ENCODE measurements at places on chromosomes 2 and 18.

- DNase-seq = no peak
Observed at GRCh38 chr18:79553154-79553553, 126.4 kb upstream of the CTDP1 start.

DNA sequence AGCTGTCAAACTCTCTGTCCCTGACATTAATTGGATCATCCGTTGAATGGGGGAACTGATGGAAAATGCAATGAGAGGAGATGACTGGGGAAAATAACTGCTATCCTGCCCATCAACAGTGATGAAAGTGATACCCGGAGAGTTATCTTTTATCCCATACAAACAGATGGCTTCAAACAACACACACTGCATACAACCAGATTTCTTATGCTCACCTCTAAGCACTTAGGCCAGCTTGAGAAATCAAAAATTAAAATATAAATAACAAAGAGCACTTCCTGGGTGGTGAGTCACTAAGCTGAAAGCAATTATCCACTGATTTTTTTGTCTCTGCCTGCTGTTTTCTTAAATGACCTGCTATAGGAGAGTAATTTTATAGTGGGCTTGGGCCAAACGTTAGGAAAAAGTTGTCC, 237.6 kb upstream of the RGPD4 start:
- no peak for DNase-seq

DNA sequence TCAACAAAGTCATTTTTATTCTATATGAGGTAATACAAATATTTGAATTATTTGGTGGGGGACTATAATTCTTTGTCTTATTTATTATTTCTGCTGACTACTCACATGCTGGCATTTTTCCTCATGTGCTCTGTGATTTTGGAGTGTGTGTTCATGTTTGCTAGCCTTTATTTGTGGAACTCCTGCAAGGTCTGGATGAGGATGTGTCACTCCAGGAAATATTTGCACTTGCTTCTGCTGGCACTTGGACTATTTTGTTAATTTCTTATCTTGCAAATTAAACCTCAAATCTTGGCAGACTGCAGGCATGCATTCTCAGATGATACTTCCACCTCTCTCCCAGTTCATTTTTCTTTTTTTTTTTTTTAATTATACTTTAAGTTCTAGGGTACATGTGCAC, 34.1 kb downstream of the POLI start:
- DNase-seq = no peak

GRCh38 chr2:141331127-141331526, 799.7 kb downstream of the LRP1B start:
- DNase-seq = no peak

DNA sequence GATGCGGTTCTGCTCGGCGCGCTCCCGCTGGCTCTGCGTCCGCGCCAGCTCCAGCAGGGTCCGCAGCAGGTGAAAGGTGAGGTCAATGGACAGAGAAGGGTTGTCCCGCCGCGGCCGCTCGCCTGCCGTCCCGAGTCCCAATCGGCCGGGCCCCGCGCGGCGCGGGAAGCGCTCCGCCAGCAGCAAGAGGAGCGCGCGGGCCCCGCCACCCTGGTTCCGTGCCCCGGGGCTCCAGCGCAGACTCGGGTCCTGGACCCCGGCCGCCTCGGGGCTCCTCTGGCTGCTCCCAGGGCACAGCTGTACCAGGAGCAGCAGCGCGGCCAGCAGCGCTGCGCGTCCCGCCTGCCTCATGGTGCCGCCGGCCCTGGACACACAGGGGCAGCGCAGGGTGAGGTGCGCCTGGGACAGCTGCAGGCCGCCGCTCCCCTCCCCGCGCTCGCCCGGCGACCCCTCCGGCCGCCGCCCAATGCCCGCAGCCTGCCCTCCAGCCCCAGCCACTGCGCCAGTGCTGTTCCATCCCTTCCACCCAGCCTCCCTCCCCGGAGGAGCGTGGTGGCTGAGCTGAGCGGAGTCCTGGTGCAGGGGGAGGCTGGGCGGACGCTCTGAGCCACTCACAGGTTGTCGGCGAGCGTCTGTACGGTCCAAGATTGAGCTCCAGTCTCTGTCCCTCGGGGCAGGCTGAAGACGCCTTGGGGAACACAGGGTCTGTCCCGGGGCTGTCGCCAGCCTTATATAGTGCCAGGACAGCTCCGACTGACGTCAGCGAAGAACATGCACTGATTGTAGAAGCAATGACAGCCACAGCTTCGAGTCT, 493 bp downstream of the UCN start:
- DNase-seq = no peak

DNA sequence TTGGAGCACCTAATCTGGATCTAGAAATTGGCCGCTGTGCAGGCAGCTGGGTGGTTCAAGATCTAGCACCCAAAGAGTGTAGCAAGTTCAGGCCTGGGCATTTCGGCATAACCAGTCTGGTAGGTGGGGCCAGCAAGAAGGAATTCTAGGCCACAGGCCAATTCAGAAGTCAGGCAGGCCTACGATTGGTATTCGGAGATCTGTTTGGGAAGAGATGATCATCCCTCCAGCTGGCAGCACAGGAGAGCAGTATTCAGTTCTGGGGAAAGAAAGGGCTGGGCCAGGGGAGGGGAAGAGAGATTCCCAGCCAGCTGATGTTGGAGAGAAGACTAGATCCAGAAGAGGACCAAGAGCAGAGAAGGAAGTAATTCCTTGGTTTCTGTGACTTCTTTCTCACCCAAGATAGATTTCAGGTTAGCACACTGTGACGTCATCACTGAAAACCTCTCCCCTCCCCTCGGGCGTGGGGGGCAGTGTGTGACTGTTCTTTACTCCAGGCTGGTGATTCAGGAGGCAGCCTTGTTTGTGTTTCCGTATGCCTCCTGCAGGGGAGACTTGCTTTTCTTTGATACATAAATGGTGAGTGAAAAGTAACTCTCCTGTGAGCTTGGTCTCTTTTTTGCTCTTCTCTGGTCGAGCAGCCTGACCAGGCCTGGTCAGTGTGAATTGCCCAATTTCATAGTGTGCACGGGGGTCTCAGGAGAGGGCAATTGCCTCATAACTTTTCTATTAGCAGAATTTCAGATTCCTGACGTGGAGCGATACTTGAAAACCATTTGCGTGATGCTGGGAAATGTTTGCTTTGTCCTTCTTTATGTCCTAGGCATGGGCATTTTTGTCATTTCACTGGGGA, 61.1 kb downstream of the MEIS1 start:
- DNase-seq = no peak

- no peak for DNase-seq
Observed at GRCh38 chr18:64807560-64807959, 658.7 kb upstream of the LINC00305 start.

- DNase-seq = no peak
Observed at GRCh38 chr2:111035830-111036441, 84.8 kb upstream of the BCL2L11 start.

GRCh38 chr2:239259173-239259572, 141.6 kb downstream of the HDAC4 start:
- no peak for DNase-seq

GRCh38 chr2:65358678-65359400, 73.6 kb downstream of the SPRED2 start:
- DNase-seq = no peak

GRCh38 chr18:79258447-79258846, 137.3 kb upstream of the NFATC1 start:
- no peak for DNase-seq

DNA sequence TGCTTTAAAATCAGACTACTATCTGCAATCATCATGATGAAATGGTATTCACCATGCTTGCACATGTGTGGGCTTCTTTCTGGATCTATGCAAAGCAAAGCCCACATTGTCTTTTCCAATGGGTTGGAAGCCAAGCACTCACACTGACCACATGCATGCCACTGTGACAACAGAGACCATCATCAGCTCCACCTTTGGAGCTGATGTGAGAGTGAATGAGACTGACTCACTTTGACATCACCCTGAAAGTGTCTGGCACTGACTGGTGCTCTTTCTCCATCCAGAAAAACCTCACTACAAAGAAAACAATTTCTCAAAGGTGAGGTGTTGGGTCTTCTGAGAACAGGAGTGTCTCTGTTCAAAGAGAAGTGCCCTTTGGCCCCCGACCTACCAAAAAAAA, 4.7 kb downstream of the MYO5B start:
- no peak for DNase-seq

DNA sequence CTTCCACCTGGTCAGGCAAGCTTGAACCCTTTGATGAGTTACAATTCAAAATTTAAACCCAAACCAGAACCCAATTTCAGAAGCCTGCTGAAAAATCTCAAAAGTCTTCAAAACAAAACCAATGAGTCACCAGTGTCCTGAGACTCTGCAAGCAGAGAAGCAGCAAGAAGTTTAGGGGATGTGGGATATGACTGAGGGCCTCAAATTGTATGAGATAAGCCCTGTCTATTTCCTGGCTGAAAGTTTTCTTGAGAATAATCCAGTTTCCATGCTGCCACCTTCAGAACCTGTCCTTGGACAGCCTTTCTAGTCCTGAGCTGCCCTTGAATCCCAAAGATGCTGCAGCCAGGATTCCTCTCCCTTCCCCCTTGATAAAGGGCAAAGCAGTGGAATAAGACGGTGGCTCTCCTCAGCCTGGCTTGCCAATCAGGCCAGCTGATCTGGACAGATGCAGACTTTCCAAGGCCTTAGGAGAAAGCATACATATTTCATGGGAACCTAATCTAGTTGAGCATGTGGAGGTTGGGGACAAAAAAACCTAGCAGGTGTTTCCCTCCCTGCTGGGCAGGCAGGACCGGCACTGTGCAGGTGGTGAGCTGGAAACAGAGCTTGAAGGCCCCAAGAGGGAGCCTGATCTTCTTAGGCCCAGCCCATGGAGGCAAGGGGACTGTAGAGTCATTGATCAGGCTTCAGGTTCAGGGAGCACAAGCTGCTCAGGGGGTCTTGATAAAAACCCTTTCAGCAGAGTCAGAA, 278.0 kb upstream of the MGAT5 start:
- no peak for DNase-seq

DNA sequence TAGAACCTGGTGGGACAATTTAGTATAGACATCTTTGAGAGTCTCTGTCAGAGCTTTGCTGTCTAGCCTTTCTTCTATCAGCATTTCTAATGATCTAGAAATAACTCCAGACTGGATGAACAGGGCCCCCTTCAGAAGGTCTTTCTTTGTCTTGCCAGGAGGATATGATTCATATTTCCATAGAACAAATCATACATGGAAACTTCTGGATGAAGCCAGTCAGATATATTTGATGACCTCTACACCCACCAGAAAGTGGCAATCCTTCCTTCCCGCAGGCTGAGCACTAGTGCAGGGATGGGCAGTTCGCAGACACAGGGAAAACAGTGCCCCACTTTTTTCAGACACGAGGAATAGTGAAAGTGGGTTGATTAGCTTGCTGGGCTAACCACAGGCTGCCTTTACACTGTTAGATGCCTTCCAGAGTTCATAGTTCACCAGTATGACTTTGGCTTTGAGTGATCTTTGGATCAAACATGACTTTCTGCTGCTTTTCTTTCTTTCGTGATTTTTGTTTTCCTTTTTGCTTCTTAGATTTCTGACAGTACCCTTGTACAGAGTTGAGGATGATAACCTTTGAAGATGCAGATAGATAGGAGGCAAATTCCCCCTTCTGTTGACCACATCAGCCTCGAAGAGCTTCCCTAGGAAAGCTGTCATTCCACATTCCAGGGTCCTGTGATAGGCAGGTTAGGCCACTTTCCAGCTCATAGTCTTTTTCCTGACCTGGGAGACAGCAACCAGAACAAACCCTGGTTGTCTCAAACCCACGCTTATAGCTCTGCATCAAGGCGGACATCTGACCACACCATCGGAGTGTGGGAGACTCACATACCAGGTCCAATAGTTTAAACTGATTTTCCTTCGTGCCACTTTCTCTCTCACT, 237.0 kb downstream of the ZNF407 start:
- DNase-seq = no peak

DNA sequence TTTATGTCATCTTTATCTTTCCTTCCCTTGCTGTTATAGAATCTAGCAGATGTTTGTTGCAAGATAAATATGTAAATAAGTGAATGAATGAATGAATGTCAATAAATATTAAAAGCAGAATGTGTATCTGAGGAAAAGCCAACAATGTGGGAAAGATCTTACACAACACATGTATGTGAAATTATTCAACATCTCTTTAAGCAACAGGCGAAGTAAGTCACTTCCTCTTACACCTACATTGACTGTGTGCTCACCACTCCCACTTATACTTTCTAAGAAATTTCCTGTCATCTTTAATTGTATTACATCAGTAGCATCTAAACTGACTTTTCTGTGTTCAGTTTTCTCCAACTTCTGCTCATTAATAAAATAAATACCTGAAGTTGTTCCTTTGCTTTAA, 43.0 kb downstream of the RAD51AP2 start:
- no peak for DNase-seq

- no peak for DNase-seq
Observed at GRCh38 chr2:235588750-235589149, 94.9 kb downstream of the AGAP1 start.

GRCh38 chr2:63679252-63679855, 90.6 kb downstream of the MDH1 start:
- DNase-seq = no peak

- peak; percentile 54 for DNase-seq
Observed at GRCh38 chr18:13800505-13801259, 23.3 kb upstream of the MC5R start.

DNA sequence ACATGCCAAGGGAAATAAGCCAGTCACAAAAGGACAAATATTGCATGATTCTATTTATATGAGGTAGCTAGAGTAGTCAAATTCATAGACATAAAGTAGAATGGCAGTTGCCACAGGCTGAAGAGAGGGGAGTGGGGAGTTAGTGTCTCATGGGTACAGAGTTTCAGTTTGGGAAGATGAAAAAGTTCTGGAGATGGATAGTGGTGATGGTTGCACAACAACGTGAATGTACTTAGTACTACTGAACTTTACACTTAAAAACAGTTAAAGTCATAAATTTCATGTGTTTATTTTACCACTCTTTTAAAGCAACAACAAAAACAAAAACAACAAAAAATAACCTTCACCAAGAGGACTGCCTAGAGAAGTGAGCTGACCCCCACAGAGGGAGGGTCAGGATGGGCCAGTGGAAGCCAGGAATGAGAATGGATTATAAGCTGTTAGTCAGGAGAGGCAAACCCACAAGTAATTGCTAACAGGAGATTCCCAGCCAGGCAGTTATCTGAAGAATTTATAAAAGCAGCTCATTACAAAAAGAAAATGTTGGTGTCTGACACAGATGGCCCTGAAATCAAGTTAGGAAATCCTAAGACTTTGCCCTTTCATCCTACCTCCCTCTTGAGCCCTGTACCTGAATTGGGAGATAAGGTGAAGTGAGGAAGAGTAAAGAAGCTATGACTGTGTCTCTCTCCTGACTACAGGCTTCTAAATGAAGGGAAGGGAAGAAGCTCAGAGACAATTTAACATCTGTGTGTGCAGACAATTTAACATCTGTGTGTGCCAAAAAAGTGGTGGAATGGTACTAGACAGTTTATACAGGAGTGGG, 263.4 kb downstream of the PDE11A start:
- no peak for DNase-seq

DNA sequence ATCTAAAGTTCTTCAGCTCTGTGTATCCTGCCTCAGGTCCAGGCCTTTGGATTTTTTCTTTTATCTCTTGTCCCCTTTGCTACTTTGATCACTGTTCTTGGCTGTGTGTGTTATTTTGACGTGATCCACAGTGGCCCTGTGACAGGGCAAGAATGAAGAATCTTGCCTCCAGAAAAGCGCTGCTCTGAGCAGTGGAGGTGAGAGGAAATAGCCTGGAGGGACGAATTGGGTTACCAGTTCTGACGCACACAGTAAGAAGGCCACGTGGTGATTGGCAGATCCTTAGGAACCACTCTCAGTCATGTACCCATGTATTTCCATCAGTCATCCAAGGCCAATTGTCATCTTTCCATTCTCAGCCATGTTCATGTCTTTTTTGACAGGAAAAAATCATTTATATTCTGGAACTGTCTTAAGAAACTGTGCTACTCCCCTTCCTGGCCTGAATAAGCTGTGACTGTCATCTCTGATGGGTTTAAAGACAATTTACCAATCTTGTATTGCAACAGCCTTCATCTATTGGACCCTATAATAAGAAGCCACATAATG, 47.6 kb downstream of the MAPK4 start:
- DNase-seq = no peak

Measured in activated naive CD8-positive, alpha-beta T cell treated with anti-CD3 and anti-CD28 coated beads, Interleukin-2, amount 50 U/mL, for 24 hours (primary cell).